C1 segment of cervical spinal cord (tissue), 14 donors: ENCODE measurements at places on chromosomes 11 and 22.
A peak's percentile ranks its signal among the peaks of the same experiment; 100 is the strongest.

GRCh38 chr11:32438346-32438865 lies 3.1 kb upstream of the WT1 start:
- DNase-seq = no peak

GRCh38 chr22:38628444-38628843 lies 27.7 kb downstream of the FAM227A start:
- no peak for DNase-seq

DNA sequence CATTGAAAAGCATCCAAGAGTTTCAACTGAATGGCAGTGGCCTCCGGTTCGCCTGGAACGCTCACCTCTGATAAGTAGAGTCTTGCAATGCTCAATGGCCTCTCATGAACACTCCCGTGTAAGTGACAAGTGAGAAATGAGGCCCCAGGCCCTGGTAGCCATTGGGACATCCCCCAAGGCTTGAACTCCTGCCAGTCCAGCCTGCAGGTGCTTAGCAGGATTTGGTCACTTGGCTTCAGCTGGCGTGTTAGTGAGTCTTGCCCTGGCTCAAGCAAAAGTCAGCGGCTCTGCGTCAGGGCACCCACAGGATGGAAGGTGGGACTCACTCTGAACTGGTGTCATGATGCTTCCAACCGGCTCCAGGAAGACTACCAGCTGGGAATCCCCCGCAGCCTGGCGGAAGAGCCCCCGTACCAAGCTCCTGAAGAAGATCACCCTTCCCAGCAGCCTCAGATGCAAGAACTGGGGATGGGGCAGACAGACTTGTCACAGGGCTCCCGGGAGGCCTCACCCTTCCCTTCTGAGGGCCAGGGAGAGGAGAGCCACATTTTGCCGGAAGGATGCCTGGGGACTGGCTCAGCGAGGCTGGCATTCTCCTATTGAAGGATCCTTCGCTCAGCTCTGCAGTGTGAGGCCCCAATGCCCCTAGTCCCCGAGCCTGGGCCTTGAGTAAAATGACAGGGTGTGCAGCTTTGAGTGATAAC lies 19.3 kb downstream of the MB start:
- DNase-seq = no peak

DNA sequence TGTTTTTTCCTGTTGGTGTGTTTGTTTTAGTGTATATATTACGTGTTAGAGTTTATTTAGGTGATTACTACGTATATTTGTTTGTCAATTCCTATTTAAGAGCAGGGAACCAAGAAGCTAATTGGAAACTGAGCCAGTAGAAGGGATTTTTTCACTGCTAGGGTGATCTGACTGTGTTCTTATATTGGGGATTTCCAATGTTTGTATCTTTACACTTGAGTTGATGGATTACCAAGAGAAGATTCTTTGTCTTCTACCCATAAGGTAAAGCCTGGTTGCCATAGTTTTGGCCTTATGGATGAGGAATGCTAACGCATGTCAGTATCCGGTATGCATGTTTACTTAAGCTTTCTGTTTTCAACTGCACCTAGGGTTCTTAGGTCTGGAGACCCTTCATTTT lies 35.6 kb downstream of the SIK2 start:
- DNase-seq = no peak

DNA sequence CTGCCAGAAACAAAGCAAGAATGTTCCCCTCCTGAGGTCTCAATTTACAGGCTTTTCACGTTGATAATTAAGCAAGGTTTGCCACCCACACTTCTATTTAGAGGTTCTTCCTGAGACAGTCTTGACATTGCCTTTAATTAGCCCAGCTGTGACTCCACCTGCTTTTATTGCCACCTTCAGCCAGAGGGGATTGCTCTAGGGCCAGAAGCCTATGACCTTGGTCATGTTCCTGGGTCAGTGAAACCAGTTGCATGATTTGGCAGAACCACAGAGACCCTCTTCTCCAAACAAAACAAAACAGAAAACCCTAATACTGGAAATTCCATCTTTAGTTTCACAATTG lies 89.8 kb downstream of the APIP start:
- DNase-seq = no peak

DNA sequence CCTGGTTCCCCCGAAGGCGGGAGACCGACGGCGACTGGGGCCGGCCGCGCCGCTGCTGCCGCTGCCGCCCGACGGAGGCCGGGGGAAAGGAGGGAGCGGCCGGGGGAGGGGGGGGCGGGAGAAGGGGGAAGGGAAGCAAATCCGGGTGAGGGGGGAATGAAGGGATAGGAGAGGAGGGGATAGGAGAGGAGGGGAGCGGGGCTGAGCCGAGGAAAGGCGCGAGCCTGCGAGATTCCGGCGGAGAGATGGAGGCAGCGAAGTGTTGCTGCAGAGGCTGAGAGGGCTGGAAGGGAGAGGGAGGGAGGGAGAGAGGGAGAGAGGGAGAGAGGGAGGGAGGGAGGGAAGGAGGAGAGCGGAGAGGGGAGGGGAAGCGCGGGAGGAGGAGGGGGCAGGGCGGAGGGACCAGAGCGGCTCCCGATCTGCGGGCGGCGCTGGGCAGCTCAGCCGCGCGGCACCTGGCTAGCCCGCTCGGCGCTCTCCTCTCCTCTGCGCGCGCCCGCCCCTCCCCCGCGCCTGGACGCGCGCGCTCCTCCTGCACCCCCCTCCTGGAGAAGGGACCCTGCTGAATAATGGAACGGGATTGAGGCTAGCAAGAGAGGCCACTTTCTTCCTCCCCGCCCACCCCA lies 52.3 kb downstream of the SLC22A12 start:
- DNase-seq = peak; percentile 30
